NCI-H460 (cell line): ENCODE measurements at places on chromosomes 3 and 15. TPM values are rescaled to one million over a fixed set of nuclear protein-coding genes. Genes with fewer than 3 reads are reported as not detected.

GRCh38 chr15:92076541-92076940, 223.0 kb downstream of the SLCO3A1 start:
- DNase-seq, result no peak

GRCh38 chr15:96837241-96837970, 506.9 kb downstream of the NR2F2 start:
- DNase-seq, result no peak

HCLS1 gene
- 3.8 and 7.3 TPM in 2 replicates for total RNA-seq

DNA sequence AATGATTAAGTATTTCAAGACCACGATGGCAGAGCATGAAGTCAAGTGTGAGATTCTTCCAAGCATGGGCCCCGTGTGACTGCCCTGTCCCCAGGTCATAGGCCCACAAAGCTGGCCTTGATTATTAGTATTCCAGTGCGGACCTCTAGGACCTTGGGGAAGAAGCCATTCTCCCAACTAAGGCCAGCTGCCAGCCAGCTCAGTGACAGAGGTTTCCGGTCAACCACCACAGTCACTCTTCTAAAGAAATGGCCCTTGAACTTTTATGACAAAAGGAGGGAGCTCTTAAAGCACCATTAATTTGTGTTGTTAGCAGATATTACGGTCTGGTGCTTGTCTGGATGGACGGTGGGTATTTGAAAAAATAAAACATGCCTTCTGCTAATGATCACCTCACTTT, 28.0 kb downstream of the FAM3D start:
- no peak for DNase-seq

GRCh38 chr15:31197497-31198414, 96.2 kb upstream of the TRPM1 start:
- peak; percentile 36 for DNase-seq

CX3CR1 gene
- total RNA-seq, result not detected in 2 replicates

DNA sequence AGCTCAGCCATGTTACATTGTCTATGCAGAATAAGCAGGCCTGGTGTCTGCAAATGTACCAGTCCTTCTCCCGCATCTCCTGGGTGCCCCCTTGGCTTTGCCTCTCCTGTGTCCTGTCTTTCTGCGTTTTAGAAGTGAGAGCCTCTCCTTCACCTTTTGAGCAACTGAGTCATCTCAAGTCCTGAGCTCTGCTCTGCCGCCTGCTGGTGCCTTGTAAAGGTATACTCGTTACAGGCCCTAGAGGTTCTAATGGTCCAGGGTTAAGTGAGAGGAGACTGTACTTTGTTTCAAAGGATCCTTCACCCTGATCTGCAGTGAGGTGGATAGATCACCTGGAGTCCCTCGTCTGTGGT, 12.6 kb downstream of the GHRL start:
- no peak for DNase-seq
